Central memory CD8-positive, alpha-beta T cell (primary cell): ENCODE measurements at places on chromosomes 2 and 18.

GRCh38 chr2:229454934-229455631, 184.0 kb upstream of the PID1 start:
- no peak for DNase-seq

DNA sequence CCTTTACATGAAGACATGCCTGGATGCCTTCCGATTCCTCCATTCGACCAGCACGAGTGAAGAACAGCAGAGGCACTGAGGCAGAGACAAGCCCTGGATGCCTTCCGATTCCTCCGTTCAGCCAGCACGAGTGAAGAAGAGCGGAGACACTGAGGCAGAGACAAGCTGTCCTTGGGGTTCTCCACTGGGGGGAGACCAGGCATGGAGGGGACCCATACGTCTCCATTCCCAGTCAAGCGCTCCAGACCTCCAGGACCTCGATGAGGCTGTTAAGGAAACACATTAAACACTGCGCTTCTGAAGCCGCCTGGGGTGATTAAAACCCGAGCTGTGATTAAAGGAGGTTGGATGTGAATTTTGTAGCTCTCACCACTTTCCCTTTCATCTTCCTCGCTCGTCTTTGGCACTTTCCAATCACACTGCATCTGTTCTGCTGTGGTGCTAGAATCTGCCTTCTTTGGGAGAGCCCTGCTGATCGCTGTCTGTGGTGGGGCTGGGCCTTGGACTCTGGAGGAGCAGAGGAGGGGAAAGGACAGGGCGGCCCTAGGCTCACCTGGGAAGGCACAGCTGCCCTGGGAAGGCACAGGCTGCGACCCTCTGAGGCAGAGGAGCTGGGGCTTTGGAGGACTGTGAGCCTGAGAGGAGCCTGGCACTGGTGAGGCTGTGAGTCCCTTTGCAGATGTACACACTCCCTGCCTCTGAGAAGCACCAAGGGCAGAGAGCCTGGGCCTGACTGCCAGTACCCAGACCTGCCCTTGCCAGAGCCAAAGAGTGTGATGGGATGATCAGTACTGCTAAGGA, 463.1 kb upstream of the HS6ST1 start:
- no peak for DNase-seq

GRCh38 chr2:202251494-202251893, 13.1 kb upstream of the SUMO1 start:
- DNase-seq = no peak

- DNase-seq = no peak
These were observed 20.4 kb upstream of the PAPOLG start for GRCh38 chr2:60735496-60736250.
